ENCODE measurements at places on chromosomes 16 and 17.

DNA sequence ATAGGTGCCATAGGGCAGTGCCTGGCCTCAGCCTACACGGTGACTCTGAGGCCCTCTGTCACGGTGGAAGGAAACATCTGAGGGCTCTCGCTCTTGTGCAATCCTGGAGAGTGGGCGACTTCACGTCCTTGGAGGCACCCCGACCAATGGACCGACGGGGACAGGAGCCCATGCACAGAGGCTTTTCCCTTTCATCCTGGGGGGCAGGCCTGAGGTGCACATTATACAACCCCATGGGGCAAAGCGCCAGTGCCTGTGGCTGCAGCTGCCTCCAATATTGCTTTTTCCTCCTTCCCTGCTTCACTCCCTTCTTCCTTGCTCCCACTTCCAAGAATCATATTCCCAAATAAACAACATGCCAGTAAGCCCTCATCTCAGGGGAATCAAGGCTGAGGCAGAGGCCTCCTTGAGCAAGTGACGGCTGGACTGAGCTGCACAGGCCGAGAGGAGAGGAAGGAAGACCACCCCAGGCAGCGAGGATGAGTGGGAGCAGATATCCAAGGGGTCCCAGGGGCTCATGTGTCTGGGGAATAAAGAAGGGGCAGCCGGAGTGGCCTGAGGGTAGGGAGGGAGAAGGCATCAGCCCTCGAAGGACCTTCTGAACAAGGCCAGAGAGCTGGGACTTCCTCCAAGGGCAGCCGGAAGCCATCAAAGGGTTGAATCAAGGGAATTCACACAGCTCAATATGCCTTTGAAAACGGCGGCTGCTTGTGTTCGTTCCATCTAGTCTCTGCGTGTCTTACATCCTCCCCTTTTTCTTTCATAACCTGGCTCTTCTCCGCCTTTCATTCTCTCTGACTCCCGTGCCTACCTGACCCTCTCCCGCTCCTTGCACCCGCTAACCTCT, 42.6 kb upstream of the RPL38 start:
- no peak for DNase-seq

GRCh38 chr17:62751060-62751691, 56.9 kb downstream of the MARCHF10 start:
- no peak for DNase-seq

GRCh38 chr16:79083508-79084299, 516.8 kb downstream of the MAF start:
- DNase-seq = no peak

GRCh38 chr17:9414471-9414870, 161.1 kb downstream of the STX8 start:
- DNase-seq = no peak

- DNase-seq = no peak
Observed at GRCh38 chr17:76078860-76079534, at the start of gene ZACN. ZACN (plus strand) TSS chr17:76079182; CDS start chr17:76079265, 83 bp downstream.

DNA sequence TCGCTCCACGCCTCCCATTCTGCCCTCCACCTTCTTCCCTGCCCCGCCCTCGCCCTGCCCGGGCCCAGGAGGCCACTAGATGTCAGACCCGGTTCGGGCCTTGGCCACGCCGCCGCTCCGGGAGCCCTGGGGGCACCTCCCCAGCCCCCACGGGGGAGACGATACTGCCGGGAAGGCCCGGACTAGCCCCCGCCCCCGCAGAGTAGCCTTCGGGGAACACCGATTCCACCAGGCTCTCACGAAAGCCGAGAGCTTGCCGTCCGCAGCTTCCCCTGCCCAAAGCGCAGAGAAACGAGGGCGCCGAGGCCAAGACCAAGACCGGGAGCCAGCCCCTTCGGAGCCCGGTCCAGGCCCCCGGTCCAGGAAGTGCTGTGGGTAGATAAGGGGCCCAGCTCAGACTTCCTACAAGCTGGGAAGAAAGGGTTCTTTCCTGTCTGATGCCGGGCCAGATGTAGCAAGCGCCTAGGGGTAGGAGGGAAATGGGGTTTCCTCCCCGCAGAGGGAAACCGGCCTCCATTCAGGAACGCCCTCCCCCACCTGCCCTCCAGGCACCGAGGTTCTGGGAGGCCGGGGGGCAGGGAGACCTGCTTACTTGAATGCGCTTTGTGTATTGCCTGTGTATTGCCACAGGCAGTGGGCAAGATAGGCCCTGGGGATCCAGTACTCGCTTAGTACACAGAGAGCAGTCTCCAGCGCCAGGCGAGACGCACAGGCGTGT, 806 bp upstream of the CYB561 start:
- DNase-seq = no peak

- DNase-seq = no peak
Observed at GRCh38 chr16:20153444-20153843, 79.8 kb upstream of the GPR139 start.

GRCh38 chr17:82242977-82243647, 14.3 kb downstream of the SLC16A3 start:
- DNase-seq = no peak

DNA sequence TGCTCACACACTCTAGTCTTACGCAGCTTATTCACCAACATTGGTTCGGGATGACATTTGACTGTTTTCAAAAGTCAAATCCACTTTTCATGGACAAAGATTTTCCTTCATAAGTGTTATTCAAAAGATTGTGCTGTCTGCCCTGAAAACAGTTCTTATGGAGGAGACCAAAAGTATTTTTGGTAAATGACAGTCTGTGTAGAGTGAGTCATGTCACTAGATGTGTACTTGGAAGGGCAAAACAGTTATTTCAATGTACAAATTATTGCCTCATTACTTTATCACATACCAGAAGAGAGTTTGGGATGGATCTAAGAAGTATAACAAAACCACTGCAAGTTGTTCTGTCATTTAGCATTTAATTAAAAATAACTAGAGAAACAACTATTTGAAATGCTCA, 265.6 kb downstream of the CDH13 start:
- no peak for DNase-seq

DNA sequence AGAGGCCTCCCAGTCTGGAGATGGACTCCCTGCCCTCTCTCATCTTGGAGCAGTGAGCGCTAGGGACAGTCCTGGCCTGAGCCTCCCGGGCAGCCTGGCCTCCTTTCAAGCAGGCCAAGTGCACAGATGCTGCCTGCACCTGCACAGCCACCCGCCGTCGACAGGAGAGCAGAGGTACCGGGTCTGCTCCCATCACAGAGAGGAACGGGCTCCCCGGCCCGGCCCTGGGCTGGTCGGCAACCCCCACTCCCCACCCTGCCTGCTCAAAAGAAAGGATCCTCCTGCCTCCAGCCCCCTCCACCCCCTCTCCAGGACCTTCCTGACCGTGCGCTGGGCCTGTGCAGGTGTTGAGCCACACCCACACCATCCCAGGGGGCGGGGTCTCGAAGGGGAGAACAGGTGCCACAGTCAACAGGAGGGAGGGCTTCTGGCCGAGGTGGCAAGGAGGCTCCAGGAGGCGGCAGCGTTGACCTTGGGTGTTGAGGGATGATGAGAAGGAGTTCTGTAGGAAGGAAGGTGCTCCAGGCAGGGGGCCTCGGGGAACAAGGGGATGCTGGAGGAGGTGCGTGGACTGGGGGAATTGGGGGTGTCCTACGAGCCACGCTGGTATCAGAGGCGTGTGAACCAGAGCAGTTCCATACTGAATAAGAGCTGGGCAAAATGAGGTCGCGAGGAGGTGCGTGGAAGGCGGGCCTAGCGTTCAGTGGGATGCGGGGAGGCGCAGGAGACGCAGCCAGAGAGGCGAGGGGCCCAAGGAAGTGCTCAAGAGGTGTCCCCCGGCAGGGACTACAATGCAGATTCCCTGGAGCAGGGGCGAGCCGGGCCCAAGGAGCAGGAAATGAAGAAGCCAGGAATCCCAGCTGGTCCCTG, 967 bp upstream of the CDH15 start:
- DNase-seq = no peak

- no peak for DNase-seq
Observed at GRCh38 chr17:65618516-65618915, 57.1 kb upstream of the AXIN2 start.

DNA sequence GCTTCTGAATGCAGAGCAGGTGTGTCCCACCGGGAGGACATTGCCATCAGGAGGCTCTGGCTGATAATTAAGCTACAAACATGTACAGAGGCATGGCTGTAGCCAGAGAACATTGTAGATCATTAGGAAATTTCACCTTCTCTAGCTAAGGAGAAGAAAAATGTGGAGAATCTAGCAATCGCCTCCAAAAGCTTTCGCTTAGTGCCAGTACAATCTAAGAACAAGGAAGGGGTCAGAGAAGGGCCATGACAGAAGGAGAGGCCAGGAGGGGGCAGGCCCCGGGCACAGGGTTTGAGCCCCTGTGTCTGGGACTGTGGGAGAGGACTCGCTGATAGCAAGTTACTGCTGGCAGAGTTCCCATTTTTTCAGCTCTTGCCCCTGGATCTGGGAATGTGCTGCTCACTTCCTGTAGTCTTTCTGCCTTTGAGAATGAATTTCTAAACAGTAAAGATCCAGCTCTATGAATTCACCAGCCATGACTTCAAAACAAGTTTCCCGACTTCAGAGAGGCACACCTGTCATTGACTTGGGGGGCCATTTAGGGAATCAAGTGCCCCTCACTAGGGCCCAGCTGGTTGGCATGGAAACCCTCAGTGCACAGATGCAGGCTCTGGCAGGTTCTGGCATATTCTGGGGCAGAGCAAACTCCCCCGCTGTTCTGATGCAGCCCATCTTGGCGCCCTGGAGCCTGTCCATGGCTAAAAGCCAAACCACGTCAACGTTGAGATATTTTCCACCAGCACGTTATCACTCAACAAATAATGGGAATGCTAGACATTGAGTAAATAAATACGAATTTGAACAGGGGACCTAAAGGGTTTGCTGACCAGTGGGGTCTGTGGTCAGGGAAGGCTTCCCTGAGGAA, 59.5 kb upstream of the CACNG4 start:
- no peak for DNase-seq

DNA sequence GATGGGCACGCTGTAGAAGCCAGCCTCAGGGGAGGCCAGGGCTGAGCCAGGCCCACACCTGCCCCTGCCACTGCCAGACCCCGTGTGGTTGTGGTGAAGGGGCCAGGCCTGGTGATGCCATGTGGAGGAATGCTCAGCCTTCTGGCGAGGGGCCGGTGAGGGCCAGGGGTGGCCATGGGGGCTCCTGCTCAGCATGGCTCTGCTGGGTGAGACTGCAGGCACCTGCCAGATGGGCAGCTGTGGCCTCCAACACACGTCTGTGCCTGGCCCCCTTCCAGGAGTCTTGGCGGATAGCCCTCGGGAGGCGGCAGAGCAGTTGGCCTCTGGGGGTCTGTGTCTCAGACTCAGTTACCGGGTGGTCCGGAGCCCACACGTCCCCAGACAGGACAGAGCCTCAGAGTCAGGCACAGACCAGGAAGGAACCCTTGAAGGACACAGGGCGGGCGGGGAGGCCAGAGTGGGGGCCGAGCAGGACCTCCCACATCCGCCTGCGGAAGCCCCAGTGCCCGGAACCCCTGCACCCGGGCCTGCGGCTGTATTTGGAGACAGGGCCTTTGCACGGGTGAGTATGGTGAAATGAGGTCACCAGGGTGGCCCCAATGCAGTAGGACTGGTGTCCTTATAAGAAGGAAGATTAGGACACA, 22.5 kb upstream of the CHMP6 start:
- no peak for DNase-seq

GRCh38 chr17:50107790-50108414, 12.8 kb downstream of the PDK2 start:
- no peak for DNase-seq

GRCh38 chr16:49806446-49806845, 49.5 kb downstream of the ZNF423 start:
- no peak for DNase-seq

GRCh38 chr17:8609910-8610309, 20.6 kb downstream of the MYH10 start:
- no peak for DNase-seq

DNA sequence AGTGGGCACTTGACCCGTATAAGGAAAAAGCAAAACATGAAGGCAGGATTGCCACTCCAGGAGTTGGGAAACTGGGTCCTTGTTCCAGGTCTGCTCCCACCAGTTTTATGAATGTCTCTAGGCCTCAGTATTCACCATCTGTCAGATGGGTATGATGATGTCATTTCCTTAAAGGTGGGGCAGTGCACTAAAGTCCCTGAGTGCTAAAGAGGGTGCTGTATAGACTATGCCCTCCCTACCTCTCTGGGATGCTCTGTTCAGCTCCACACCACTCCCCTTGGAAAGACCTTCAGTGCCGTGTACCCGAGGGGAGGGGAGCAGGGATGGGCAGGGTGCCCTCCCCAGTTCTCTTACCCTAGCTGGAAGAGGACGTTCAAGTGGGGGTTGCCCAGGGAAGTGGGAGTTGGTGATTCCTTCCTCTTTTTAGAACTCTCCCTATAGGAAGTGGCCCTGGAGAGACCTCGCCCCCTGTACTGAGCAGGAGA, 2.2 kb downstream of the LASP1 start:
- no peak for DNase-seq

- DNase-seq = no peak
Observed at GRCh38 chr16:55479430-55480140, 587 bp downstream of the MMP2 start.

Data from activated naive CD4-positive, alpha-beta T cell (primary cell).